ENCODE measurements at places on chromosomes 6 and 20.

GRCh38 chr6:159098636-159099106 is 53.9 kb upstream of the TAGAP start:
- DNase-seq = no peak

GRCh38 chr6:29663300-29664042 is 6.6 kb downstream of the MOG start:
- DNase-seq = no peak

- DNase-seq = peak; percentile 61
Observed at GRCh38 chr6:147204060-147204785, at the start of gene STXBP5. Gene STXBP5 (plus strand): TSS chr6:147204417. CDS start chr6:147204533, 116 bp downstream.

DNA sequence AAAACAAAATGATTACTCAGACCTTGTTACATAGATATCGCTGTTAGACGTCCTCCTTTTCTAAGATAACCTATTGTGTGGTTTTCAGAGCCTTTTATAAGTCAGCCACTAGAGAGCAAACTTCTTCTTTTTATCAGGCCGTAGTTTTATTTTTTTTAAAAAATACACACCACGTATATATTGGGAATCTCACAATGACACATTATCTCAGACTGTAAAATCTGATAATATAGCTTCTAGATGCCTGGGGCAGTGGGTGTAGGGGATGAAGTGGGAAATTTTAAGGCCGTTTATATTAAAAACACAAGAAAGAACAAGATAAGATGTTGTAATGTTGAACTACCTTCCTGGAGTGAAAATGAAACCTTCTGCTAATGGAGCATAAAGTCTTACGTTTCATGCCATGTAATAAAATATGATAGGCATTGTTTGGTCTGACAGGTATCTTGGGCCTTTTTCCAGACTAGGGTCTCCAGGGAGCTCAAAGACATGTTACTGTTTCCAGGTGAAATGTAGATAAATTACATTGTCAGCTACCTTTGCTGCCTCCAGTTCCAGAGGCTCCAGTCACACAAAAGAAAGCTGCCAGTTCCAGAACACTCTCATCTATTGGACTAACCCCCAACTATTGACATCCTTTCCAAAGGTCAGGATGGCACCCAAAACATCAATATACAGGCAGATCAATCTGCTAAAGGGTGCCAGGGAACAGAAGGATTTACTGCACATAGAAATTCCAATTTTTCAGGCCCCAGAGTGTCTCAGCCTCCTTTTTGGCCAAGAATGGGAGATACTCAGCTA is 130.2 kb upstream of the AKIRIN2 start:
- DNase-seq = no peak

DNA sequence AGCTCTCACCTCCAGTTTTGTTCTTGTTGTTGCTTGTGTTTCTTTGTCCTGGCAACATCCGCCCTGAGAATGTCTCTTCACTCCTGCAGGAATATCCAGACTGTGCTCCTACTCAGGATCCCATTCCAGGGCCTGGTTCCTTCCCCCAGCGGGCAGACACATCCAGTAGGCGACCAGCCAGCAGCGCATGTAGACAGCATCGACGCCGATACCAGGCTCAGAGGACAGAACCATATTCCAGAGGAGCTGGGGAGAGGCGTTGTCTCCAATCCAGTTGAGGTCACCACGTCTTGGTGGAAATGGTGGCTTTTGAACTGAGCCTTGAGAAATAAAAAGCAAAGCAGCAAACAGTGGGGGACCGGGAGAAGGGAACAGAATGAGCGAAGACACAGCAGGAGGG is 114.6 kb upstream of the THBS2 start:
- no peak for DNase-seq

- no peak for DNase-seq
Observed at GRCh38 chr20:22791396-22791795, 207.0 kb upstream of the FOXA2 start.

GRCh38 chr20:39795401-39796272 is 833.5 kb downstream of the DHX35 start:
- no peak for DNase-seq

DNA sequence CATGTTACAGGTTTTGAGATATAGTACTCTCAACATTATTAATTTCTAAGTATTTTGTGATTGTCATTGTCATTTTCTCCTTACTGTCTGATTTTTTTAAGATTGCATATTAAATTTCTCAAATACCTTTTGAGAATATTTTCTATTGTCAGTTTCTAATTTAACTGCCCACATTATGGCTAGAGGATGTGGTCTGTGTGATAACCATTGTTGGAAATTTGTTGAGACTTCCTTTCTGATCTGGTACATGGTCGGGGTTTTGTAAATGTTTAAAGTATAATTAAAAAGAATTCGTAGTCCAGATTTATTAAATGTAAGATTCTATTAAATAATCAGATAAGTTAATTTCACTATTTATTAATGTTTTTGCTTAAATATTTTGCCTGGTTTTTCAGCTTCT is 60.1 kb downstream of the SLX4IP start:
- no peak for DNase-seq

GRCh38 chr6:154112181-154112809 is 73.3 kb downstream of the OPRM1 start:
- no peak for DNase-seq

DNA sequence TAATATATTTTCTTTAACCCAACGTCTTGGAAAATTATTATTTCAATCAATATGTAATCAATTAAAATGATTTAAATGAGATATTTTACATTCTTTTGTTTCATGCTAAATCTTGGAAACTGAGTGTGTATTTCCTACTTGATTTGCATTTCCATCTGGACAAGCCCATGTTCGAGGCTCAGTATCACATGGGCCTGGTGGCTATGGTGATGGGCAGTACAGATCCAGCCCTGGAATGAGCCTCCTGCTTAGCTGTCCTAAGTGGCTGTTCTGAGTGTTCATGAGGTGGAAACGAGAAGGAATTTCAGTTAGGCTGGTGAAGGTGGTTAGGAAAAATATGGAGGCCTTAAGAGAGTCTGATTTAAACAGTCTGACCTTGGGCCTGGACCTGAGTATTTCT is 73.0 kb upstream of the ATXN1 start:
- DNase-seq = no peak

DNA sequence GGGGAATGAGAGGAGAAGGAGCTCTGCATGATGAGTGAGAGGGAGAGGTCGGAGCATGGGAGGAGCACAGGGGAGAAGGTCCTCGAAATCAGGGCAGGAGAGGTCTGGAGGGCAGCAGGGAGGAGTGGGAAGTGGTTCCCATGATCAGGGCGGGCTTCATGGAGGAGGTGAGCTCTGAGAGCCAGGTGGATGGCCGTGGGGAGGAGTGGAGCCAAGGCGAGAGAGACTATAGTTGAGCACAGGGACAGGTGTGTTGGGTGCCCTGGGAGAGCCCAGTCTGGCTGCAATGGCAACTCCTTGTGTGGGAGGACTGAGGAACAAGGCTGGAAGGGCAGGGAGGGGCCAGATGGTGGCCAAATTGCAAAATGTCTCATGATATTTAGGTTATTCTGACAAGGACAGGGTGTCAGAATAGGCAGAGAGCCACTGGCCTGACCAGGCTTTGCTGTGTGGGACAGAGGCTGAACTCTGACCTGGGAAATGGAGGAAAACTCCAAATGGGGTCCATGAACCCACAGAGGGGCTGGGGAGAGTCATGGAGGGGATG is 21.4 kb downstream of the TTBK1 start:
- no peak for DNase-seq

DNA sequence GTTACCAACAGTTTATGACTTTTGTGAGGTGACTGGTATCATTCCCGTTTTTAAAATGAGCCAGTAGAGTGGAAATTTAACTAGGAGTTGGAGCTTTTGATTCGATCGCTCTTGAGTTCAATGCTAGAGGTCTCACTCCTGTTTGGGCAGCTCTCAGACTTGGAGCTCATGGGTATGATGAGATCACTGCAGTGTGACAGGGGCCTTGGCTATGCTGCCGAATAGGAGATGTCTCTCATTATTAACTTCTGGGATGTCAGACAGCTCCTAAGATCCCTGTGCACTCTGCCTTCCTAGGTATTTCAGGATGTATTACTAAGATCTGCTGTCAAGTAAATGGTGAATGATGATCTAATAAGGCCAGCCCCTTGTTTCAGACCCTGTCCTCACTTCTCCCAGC is 20.4 kb downstream of the AKAP12 start:
- DNase-seq = no peak

DNA sequence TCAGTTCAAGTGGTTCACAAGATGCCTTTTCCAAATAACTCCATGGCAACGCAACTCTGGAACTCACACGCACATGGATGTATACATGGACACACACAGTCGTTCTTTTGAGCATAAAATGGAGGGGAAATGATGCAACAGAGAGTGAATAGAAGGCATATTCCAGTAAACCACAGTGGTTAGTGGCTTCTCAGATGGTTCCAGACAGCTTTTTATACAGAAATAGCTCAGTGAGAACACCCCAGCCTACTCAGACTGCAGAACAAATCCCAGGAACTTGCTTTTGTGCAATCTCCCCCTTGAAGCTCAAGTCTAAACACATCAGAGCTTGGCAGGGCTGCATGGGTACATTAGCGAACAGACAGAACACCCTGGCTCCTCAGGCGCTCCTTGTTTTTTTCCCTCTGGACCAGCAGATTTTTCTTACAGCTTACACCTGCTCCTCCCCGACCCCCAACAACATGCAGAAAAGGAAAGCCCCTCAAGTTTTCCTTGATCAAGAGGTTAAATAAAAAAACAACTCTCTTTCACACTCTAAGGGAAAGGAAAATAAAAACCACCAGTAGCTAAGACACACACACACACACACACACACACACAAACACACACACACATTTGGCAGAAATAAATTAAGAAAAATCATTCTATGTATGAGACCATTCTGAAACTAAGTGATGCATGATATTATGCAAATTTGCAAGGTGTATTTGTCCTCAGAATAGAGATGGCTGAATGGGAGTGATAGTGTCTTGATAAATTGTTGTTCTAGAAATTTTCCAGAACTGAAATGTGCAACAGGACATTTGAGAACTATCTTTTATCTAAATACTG is 51.2 kb upstream of the RANBP9 start:
- no peak for DNase-seq

GRCh38 chr6:100925749-100926148 is 44.6 kb upstream of the ASCC3 start:
- no peak for DNase-seq

DNA sequence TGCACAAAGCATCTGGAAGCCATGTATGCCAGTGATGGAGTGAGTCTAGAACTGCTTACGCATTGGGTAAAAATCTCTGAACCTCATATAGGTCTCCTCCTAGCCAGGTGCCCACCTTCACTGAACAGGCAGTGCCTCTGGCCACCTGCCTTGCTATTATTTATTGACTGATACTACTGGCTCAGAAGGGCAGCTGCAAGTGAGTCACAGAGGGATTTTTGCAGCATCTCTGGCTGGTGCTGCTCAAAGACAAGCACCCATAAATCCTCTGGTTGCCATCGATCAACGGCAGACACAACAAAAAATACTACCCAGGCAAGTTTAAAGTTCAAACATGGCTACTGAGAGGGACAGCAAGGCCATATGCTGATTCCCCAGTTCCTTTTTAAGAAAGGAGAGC is 279.4 kb downstream of the UBE3D start:
- DNase-seq = no peak

GRCh38 chr20:63161176-63161651 is 54.7 kb downstream of the YTHDF1 start:
- DNase-seq = no peak

DNA sequence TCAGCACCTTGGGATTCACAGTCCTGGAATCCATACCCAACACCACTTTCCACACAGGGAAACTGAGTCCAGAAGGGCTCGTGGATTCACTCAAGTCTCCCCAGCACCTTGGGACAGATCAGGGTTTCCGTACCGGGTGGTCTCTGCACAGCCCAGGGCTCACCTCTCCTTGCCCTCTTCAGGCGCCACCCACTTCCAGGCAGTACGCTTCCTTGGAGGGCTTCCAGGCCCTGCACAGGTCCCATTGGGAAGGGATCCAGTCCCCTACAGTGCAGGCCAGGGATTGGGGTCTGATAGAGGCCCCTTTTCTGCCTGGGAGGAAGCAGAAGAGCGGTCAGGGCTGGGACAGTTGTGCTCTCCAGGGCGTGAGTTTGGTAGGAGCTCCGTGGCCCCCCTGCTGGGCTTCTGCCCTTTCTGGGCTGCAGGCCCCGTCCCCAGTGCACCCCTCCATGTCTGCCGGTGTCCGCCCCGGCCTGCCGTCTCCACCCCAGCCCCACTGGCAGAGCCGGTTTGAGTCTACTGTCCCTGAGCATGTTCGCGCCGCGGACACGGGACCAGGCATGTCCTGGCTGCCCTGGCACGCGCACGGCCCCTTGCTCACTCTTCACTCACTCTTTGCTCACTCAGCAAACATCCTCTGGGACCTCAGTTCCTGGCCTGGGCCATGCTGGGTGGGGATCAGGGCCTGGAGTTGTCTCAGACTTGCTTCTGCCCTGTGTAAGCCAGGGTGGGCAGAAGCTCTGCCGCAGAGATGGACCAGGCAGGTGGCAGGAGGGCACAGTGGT is 12.6 kb downstream of the SRC start:
- DNase-seq = no peak

DNA sequence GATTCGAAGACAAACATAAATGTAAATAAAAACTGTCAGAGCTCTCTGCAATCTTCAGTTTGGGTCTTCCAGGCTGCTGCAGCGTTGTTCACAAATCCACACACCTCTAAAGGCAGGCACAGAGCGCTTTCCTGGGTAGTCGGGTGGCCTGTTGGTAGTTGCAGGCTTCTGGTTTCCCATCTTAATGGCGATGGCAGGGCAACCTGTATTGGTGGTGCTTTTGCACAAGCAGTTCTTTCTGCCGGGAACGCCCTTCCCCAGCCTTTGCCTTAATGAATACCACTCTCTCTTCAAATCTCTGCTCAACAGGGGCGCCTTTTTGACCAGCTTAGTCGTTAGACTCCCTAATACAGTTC is 723 bp upstream of the IFT52 start:
- DNase-seq = no peak

DNA sequence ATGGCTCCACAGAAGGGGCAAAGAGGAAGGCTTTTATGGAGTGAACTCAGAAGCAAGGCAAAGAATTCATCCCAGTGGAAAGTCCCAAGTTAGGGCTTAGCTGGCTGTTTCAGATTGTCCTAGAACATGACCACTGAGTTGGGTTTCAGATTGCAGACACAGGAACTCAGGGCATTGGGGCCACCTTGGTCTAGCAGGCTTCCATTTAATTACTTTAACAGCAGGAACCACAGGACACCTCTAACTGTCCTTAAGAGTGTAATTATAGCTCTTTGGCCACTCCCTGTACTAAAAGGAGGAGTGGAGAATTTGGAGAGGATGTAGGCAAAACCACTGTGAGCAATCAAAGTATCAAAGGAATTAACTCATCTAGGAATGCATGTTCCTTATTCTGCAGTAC is 150.6 kb upstream of the AGPAT4 start:
- DNase-seq = no peak

GRCh38 chr6:161727083-161727833 is 453.4 kb upstream of the AGPAT4 start:
- no peak for DNase-seq

- DNase-seq = peak; percentile 55
Observed at GRCh38 chr6:89311853-89312531, 3.1 kb downstream of the GABRR2 start.

- no peak for DNase-seq
Observed at GRCh38 chr20:59387891-59388290, 87.5 kb downstream of the EDN3 start.

- DNase-seq = no peak
Observed at GRCh38 chr6:19632786-19633185, 204.4 kb upstream of the ID4 start.

All from glutamatergic neuron (in vitro differentiated cells).